ENCODE measurements at places on chromosomes 12 and 14.

DNA sequence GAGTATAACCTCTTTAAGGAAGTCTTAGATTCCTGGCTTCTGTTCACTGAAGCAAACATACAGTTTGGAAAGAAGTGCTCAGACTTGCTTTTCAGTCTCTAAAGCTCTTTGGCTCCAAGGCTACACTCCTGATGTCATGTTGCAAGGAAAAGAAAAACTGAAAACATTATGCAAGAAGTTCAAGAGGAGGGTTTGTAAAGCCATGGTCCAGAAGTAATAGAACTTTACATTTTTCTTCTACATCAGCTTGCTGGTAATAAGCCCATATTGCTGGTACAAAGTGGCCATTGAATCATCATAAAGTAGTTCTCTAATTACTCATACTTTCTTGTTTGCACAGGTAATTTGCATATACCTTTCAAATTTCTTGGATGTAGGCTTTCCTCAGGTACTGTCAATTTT, 83.6 kb downstream of the BBS10 start:
- no peak for DNase-seq

- DNase-seq, result no peak
Observed at GRCh38 chr14:27067961-27068360, 470.1 kb upstream of the NOVA1 start.

GRCh38 chr12:24507827-24508226, 441.1 kb downstream of the BCAT1 start:
- DNase-seq, result no peak

- peak; percentile 9 for DNase-seq
Observed at GRCh38 chr14:57390806-57391516, 575 bp downstream of the NAA30 start.

GRCh38 chr14:31038521-31039166, 12.5 kb upstream of the STRN3 start:
- no peak for DNase-seq

DNA sequence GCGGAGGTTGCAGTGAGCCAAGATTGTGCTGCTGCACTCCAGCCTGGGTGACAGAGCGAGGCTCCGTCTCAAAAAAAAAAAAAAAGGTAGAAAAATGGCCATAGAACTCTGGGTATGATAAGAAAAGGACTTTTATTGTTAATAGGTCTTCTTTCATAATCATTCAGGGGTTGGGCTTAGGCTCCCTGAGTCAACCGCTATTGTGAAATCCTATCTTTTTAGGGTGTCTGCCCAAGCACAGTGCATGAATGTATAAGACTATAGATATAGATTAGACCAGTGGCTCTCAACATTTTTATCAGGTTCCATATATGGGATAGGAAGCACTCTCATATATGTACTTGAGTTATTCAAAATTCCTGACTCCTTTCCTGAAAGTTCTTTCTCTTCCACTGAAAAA, 48.7 kb upstream of the USP15 start:
- no peak for DNase-seq

DNA sequence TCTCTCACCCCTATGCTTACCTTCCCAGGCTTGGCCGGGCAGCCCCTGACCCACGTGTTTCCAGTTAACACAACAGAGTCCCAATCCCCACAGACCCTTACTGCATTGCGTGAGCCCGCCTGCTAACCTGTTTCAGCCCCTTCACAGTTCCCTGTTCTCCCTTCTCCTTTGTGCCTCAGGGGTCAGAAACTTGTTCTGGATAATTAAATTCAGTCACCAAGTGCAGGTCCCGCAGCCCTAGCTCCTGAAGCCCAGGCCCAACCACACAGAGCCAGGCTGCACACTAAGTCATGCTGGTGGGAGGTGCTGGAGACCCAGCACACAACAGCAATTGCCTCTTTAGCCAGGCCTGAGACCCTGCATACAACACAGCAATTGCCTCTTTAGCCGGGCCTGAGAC, 9.6 kb downstream of the ISM2 start:
- DNase-seq, result no peak

DNA sequence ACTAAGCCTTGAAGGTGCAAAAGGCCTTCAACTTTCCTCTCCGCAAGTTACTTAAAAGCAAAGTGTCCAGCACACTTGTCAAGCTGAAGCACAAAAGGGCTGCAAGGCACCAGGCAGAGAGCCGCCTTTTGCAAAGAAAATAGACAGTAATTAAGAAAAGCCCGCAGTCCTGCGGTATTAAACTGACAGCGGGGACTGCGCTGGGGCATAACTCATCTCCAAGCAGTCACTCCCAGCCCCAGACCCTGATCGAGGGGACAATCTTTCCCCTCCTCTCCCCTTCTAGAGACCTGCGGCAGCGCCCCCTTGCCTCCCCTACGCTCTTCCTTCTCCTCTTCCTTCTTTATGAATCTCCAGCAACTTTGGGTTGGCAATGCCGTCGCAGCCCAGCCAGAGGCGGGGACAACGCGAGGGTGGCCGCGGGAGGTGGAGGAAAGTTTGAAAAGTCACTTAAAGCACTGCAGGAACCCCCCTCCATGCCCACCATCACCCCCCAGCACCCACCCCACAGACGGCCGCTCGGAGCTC, 200.9 kb upstream of the CAND1 start:
- DNase-seq, result no peak

DNA sequence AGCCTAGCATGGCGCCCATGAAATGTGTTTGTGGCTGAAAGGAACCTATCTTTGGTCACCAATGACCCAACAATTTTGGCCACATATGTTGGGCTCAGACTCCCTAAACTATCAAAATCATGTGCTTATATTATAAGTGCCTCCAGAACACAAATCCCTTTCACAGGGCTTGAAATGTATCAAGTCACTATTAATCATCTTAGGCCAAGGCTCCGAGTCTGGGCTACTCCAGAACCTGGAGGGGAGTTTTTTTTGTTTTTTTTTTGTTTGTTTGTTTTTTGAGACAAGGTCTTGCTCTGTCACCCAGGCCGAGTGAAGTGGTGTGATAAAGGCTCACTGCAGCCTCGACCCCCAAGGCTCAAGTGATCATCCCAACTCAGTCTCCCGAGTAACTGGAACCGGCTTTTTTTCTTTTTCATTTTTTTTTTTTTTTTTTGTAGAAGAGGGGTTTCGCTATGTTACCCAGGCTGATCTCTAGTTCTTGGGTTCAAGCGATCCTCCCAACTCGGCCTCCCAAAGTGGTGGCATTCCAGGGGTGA, 989 bp upstream of the DRAM1 start:
- no peak for DNase-seq

DNA sequence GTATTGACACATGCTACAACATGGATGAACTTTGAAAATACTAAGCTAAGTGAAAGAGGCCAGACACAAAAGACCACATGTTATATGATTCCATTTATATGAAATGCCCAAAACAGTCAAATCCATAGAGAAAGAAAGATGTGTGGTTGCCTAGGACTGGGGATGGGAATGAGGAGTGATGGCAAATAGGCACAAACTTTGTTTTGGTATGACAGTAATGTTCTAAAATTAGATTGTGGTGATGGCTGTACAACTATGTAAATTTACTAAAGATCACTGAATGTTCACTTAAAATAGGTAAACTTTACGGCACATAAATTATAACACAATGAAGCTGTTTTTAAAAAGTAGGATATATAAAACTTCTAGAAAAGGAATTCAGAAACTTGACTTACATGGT, 41.7 kb downstream of the PPP1R13B start:
- no peak for DNase-seq

- DNase-seq, result no peak
Observed at GRCh38 chr12:128643155-128643554, 180.6 kb downstream of the SLC15A4 start.

DNA sequence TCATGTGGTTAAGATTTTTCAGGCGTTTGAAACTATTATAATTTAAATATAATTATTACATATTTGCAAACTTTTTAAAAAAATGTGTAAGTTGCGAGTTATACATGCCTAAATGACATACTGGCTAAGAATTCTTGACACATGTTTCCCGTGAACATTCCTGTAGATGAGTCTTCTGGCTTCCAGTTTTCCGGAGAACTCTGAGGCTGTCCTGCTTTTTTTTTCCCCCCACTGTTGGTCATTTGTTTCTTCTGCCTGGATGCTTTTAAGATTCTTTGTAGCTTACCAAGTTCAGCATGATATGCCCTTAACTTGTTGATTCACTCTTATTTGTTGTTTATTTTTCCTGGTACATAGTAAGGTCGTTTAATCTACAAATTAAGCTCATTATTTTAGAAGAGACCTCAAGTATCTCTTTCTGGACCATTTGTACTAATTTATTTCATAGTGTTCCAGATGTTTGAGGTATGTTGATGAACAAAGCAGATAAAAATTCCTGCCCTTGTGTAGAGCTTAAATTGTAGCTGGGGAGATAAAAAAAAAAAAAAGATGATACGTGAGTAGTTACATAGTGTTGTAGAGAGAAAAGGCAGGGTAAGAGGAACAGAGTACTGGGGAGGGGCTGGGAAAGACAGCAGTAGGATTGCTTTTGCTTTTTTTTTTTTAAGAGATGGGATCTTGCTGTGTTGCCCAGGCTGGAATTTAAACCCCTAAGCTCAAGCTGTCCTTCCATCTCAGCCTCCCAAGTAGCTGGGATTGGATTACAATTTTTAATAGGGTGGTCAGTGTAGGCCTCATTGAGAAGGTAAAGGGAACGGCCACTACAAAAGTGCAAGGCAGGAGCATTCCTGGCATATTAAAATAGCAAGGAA, 32.8 kb downstream of the ARHGAP5 start:
- no peak for DNase-seq

DNA sequence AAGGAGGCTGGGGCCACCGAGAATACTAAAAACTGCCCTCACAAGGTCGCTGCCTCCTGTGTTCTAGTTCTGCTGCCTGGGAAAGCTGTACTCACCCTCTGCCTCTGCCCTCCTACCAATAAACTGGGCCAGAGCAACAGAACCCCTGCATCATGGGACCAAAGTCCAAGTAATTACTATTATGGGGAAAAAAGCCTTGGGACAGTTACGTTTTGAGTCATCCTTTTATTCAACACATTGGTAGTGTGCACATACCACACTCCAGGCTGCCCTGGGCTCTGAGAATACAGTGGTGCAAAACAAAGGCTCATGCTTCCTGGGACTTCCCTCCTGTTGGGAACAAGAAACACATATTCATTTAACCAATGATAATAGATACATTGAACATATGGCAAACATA, 49.0 kb downstream of the CACNA1C start:
- DNase-seq, result no peak

GRCh38 chr12:130425698-130426245, 88.1 kb downstream of the PIWIL1 start:
- DNase-seq, result no peak

DNA sequence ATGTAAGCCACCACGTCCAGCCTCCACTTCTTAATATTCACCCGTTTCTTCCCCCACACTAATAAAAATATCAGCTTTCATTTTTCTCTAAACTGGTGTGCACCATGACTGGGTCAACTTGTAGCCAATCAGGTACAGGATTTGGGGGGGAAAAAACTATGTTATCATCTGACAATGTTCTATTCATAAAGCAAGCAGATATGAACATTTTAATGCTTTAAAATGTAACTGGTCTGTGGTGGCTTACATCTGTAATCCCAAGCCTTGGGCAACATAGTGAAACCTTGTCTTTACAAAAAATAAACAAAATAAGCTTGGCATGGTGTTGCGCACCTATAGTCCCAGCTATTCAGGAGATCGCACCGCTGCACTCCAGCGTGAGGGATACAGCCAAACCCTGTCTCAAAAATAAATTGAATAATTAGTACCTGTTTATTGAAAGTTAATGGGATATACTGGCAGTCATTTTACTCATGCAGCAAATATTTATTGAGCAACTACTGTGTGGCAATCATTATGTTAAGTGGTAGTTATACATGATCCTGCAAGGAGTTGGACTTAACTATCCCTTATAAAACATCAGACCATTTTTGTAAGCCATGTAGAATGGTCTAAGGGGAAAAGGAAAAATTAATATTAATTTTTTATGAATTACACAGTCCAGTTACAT, 15.3 kb upstream of the ITPR2 start:
- DNase-seq, result no peak

DNA sequence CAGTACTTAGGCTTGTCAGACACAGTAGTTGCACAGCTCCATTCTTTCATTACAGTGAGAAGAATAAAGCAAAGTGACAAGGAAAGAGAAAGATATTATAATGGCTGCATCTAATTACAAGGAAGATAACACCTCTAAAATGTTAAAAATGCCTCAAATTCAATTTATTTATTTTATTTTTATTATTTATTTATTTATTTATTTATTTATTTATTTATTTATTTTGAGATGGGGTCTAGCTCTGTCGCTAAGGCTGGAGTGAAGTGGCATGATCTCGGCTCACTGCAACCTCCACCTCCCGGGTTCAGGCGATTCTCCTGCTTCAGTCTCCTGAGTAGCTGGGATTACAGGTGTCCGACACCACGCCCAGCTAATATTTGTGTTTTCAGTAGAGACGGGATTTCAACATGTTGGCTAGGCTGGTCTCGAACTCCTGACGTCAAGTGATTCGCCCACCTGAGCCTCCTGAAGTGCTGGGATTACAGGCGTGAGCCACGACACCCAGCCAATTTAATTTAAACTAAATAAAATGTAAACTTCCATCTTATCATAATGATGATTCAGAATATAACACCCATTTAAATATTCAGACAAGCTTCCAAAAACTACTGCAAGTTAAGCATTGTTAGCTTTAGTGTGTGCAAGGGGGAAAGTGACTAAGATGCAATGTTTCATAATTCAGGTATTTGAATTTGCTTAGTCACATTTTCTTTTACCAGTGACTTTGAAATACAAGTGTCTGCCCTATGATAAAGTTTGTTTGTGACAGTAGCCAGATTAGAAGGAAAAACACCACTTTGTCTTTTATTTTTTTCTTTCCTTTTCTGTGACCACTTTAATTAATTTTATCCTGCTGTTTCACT, 2.4 kb upstream of the CFAP54 start:
- no peak for DNase-seq

DNA sequence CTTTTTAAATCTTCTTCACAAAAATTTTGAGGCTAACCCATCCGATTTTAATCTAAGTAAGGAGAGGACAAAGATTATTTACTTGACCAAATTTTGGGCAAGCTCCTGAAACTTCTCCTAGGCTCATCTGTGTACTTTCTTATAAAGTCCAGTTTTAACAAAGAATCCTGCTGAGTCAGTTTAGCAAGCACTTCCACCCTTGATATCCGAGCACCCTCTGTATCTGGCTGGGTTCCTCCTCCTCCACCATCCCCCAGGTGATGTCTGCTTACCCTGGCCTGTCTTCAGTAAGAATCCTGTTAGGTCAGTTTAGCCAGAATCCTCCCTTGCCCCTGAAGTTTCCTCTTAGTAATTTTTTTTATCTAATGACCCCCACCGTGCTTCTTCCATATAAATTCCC, 140.5 kb downstream of the PHLDA1 start:
- no peak for DNase-seq

GRCh38 chr12:16766736-16767135, 160.8 kb upstream of the LMO3 start:
- DNase-seq, result no peak

GRCh38 chr12:40138526-40138925, 32.6 kb upstream of the SLC2A13 start:
- DNase-seq, result no peak

GRCh38 chr12:18591473-18591872, 146.3 kb downstream of the PLCZ1 start:
- no peak for DNase-seq

- DNase-seq, result no peak
Observed at GRCh38 chr12:65759735-65760134, 64.5 kb upstream of the HMGA2 start.

- DNase-seq, result no peak
Observed at GRCh38 chr14:100386121-100386520, 63.0 kb downstream of the SLC25A47 start.

Measured in ascending aorta (tissue), 2 donors.